ENCODE measurements at places on chromosomes 3 and 15. TPM values are rescaled to one million over a fixed set of nuclear protein-coding genes. Genes with fewer than 3 reads are reported as not detected.

GRCh38 chr3:72690629-72691028 is 157.6 kb downstream of the SHQ1 start:
- DNase-seq, result no peak

DNA sequence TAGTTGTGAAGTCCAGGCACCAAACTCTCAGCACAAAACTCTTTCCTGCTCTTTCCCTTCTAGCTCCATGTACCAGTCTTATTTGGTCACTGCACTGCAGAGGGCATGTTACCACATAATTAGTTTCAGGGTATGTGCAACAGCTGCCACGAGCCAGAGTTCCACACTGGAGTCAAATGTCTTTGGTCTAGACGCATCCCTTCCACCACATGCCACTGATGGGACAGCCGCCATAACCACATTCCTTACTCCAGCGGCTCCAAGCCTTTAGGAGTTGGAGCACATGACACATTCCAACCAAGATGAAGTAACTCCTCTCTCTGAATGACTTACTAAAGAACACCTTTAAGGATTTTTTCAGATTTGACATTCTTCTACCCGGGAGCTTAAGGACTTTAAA is 153.4 kb downstream of the ERC2 start:
- DNase-seq, result no peak

- no peak for DNase-seq
These were observed 105.1 kb downstream of the CHST2 start for GRCh38 chr3:143224716-143225115.

GRCh38 chr3:194386648-194387047 is 12.4 kb downstream of the GP5 start:
- DNase-seq, result no peak

- DNase-seq, result no peak
These were observed 5.5 kb upstream of the ANO10 start for GRCh38 chr3:43627360-43627759.

- DNase-seq, result no peak
These were observed 6.2 kb upstream of the GNAT1 start for GRCh38 chr3:50185230-50185629.

DNA sequence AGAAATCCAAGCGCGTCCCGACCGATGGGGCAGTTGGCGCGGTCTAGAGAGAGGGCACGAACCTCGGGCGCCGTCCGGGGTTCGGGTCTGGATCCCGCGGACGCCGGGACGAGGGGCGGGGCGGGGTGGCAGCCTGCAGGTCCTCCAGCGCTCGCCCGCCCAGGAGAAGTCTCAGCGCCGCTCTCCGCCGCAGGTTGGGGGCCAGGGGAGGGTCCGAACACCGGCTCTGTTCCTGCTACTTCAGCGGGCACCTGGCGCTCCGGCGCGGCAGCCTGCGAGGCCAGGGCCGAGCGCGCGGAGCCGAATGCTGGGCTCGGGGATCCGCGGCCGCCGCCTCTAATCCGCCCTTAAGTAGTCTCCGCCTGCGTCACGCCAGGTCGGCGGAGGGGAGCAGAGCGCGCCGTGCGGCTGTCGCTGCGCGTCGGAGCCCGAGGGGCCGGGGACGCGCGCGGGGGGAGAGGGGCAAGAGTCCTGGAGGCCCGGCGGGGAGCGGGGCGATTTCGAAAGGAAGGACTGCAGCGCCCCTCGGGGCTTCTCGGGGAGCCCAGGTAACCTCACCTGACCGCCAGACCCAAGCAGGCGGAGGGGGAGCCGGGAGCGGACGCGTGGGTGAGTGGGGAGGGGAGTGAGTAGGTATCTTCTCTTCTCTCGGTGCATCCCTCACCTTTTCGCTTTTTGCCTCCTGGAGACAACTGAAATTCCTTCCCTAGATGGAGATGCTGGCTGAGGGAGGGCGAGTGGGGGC is at the start of gene GJD2:
GJD2 (minus strand) TSS at position 325 of the 745 bp plus-strand sequence. CDS start 510 bp downstream, outside the sequence.
- DNase-seq, result no peak

GRCh38 chr3:65927576-65927975 is 111.1 kb downstream of the MAGI1 start:
- no peak for DNase-seq

- no peak for DNase-seq
These were observed 5.7 kb downstream of the ESYT3 start for GRCh38 chr3:138440121-138440521.

GRCh38 chr3:178810181-178810580 is 261.4 kb downstream of the ZMAT3 start:
- DNase-seq, result no peak

DNA sequence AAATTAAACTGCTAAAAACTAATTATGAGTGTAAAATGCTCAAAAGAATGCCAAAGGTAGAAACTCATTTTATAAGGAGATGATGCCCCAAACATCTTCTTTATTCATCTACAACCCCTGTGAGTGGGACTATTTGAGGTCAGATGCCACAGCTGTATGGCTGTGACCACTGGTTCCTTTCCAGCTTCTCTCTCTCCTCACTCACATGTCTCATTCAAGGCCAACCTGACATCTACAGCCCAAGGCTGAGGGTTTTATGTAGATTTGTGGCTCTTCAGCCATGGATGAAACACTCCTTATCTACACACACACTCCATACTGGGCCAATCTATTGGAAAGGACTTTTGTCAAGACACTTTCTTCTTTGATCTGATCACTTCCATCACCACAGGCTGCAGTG is 231.3 kb downstream of the KCNMB2 start:
- DNase-seq, result no peak

The CDHR4 gene
- total RNA-seq, result not detected

The COX5A gene
- total RNA-seq, result 130 TPM

The AMIGO3 gene
- total RNA-seq, result 0.99 TPM

The MOBP gene
- not detected for total RNA-seq

The GPR87 gene
- total RNA-seq, result not detected

Measured in right lobe of liver (tissue), 6 donors.